IMR-90 (cell line): ENCODE measurements at places on chromosomes 2 and 18. TPM values are rescaled to one million over a fixed set of nuclear protein-coding genes. Genes with fewer than 3 reads are reported as not detected.

ARPC2 gene
- total RNA-seq: 635 and 696 TPM in 2 replicates

EPG5 gene
- total RNA-seq: 104 and 114 TPM in 2 replicates

SLC66A2 gene
- total RNA-seq: 16.9 and 17.6 TPM in 2 replicates

ACTG2 gene
- 349 and 523 TPM in 2 replicates for total RNA-seq

MREG gene
- total RNA-seq: 1.7 and 1.8 TPM in 2 replicates

HMSD gene
- total RNA-seq: 0.28 and 0.36 TPM in 2 replicates

ACVR1 gene
- total RNA-seq: 21.1 and 24.2 TPM in 2 replicates

CPSF3 gene
- total RNA-seq: 64.5 and 72.8 TPM in 2 replicates

SAG gene
- not detected in 2 replicates for total RNA-seq

NPPC gene
- 0.28 and 0.36 TPM in 2 replicates for total RNA-seq

GAL3ST2 gene
- not detected in 2 replicates for total RNA-seq

NMUR1 gene
- not detected in 2 replicates for total RNA-seq

CYRIA gene
- total RNA-seq: 1.7 and 3.8 TPM in 2 replicates

CHRNG gene
- not detected in 2 replicates for total RNA-seq

DNA sequence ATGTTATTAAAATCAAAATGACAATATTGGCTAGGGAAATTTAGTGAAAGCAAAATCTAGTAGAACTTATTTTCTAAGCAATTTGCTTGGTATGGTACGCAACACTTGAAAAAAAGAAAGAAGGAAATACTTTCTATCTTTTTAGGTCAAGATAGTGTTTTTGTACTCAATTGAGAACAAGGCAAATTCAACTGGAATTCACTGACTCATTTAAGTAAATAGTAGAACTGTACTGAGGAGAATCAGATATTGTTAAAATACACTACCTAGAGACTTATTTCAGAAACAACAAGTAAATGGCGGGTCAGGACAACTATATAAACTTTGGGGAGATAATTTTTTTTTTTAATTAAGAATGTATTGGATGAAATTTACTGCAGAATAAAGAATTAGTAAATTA is 18.9 kb downstream of the ZRANB3 start:
- peak; percentile 33 for DNase-seq

GRCh38 chr2:133522204-133522603 is 46.1 kb downstream of the NCKAP5 start:
- no peak for DNase-seq

DNA sequence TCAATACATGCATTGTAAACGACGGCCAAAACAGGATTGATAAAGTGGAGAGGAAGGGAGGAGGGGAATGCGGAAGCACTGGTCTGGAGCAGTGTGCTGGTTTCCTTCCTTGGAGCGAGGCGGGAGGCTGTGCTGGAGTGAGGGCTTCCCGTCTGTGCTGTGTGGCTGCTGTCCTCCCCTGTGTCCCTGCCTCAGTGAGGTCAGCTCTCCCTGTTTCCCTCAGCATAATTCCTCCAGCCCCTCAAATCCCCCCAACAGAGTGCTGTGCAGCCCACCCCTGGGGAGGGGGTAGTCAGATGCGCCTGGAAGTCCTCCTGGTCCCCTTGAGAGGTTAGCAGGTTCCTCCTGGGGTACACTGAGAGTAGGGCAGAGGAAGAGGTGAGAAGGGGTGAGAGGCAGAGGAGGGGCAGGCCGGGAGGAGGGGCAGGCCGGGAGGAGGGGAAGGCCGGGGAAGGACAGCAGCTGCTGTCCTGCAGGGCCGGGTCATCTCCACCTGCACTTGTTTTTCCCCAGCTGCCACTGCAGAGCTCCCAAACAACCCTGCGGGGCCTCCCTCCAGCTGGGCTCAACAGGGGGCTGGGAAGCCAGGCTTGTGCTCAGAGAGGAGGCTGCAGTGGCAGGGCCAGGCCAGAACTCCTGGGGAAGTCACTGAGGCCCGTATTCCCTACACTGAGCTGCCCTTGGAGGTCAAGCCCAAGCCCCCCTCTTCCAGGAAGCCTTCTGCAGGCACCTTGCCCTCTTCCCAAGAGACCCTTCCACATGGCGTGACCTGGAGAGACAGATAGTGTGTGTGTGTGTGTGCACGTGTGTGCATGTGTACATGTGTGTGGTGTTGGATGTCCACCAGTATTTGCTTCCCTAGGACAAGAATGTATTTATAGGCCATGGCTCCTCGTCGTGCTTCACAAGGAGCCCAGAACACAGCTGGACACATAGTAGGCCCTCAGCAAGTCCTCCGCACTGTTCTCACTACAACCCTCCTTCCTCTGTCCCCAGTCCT is 13.2 kb upstream of the ATP6V1B1 start:
- no peak for DNase-seq

DNA sequence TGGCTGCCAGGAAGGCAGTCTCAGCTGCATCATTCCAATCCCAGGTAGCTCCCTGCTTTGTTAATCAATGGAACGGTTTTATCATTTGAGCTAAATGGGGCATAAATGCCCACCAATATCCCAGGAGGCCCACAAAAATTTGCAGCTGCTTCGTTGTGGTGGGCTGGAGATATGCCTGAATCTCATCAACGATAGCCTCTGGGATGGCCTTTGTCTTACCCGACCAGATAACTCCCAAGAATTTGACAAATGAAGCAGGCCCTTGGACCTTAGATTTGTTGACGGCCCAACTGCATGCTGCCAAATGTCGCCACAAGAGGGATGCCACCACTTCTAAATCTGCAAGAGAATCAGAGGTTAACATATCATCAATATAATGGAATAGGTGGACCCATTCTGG is 236.4 kb downstream of the MBD5 start:
- DNase-seq: no peak

GRCh38 chr2:237702441-237703391 is 75.3 kb downstream of the LRRFIP1 start:
- DNase-seq: peak; percentile 75

- DNase-seq: no peak
Measured at GRCh38 chr2:198322275-198322674, 517.9 kb downstream of the PLCL1 start.

DNA sequence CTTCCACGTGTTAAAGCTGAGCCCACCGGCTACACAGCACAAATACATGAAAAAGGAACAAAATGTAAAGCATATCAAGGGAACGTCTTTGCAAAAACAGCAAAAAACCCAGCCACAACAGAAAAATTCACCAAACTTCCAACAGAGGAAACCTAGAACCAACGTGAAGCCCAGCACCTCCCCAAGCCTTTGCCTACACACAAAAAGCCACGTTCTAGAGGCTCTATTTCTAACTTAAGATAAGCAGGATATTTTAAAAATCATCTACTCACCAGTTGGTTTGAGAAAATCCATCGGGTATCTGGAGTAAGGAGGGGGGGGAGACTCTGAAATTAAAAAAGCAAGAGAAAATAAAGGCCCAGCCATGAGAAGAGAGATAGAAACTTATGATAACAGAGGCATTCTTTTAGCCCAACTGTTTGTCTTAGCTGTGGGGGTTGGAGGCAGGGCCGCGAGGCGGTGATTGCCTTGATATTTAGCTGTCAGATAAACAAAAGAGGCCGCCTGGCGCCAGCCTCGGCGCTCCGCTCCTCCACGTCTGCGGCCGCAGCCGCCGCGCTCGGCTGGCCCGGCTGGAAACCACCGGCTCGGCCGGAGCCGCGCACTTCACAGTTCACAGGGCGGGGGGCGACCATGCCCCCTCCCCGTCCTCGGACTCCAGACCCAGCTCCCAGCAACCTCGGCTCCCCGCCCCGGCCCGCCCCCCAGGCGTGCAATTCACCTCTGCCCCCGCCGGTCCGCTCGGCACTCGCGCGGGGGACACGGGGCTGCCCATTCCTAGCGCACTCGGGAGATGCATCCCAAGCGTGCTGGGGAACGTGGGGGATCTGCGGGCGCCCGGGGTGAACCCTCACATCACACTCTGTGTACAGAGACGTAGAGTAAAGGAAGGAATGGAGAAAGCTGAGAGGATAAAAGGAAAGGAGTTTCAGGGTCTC is 2.4 kb downstream of the SMAD7 start:
- peak; percentile 86 for DNase-seq

GRCh38 chr2:158993721-158994587 is 25.5 kb downstream of the TANC1 start:
- no peak for DNase-seq

- no peak for DNase-seq
Measured at GRCh38 chr2:205689820-205690219, 7.5 kb downstream of the NRP2 start.

DNA sequence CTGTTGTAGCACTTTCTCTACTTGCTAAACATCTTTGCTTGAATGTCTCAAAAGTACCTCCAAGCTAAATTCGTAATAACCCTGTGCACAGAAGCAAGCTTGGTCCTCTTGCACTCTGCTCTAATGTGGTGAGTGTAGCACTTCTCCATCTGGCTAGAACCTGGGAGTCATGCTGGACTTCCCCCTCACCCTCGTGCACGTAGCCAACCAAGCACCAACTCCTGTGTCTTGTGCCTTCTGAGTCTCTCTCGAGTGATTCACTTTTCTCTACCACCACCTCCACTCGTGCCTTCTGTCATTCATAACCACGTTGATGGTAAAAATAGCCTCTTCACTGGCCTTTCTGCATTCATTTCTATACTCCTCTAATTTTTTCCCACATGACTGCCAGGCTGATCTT is 91.9 kb upstream of the KCNE4 start:
- DNase-seq: peak; percentile 76

- DNase-seq: no peak
Measured at GRCh38 chr18:2656981-2657512, 1.5 kb downstream of the SMCHD1 start.

DNA sequence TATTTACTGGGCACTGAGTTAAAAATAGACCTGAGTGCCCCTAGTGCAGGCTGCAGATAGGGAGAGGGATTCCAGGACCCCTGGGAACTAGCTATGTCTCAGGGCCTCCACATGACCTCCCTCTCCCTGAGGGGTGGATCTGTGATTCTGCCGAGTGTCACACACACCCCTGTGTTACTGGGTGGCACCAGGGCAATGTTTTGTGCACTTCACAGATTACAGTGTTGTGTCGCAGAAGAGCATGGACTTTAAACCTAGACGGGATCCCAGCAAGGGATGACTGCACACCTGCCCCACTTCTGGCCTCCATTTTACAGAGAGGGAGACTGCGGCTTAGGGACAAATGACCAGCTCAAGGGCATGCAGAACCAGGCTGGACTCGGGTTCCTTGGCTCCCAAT is 65.6 kb downstream of the ZFP36L2 start:
- DNase-seq: no peak

DNA sequence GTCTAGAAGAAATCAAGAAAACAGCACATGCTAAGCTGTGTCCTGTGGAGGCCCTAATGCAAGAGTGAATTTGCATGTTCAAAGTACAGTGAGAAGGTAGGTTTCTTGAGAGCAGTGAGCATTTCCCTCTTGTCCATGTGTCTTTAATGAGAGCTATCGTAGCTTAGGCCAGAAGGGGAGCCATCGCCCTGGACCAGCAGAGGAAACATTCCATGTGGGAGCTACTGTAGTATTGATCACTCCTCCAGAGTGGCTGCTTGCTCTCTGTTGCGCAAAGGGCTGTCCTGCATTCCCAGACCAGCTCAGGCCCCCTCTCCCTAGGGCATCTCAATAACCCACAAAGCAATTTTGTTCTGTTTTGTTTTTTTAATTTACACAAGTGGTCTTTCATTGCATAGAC is 950.1 kb downstream of the CNTNAP5 start:
- no peak for DNase-seq

- peak; percentile 1 for DNase-seq
Measured at GRCh38 chr2:529424-529823, 147.8 kb downstream of the TMEM18 start.

- peak; percentile 41 for DNase-seq
Measured at GRCh38 chr18:73503326-73503725, 635.5 kb upstream of the NETO1 start.

GRCh38 chr2:192216336-192216735 is 21.6 kb upstream of the TMEFF2 start:
- no peak for DNase-seq

DNA sequence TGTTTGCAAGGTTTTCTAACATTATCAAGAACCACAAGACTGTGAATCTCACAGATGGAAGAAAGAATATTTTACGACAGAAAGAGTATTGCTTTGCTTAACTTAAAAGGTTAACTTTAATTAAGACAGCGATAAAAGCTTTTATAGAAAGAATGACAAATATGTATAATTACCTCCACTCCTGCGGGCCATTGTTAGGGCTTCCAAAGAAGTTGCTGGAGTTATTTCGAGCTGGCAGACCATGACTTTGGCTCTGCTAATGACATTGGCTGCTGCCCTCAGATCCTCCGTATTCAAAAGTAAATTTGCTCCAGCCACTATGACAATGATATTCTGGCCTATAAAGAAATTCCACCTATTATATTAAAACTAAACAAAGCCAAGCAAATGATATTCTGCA is 47.3 kb downstream of the RBKS start:
- DNase-seq: no peak

DNA sequence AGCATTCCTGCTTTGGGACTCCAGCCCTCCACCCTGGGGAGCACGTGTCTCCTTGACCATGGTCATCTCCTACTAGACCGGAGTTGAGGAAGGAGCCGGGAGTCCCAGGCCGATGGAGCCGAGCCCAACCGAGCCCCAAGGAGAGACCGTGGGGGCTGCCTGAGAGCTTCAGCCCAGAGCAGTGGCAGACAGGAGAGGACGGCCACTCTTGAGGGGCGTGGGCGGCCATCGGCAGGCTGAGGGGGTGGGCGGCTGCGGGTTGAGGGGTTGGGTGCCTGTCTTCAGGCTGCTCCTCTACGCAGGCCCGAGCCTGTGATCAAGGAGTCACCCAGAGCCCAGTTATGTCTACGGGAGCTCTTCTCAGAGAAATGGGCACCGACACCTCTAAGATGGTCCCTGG is 158.7 kb downstream of the PXDN start:
- no peak for DNase-seq

GRCh38 chr2:88656690-88657089 is 29.4 kb upstream of the EIF2AK3 start:
- DNase-seq: peak; percentile 62
